Testis (tissue), 5 donors: ENCODE measurements at places on chromosomes 16 and 17. TPM values are rescaled to one million over a fixed set of nuclear protein-coding genes. Genes with fewer than 3 reads are reported as not detected.

The CHAD gene
- total RNA-seq: 0.79 TPM

The CDC6 gene
- total RNA-seq: 12.4 TPM

The PRSS27 gene
- total RNA-seq: 6.4 TPM

The SLC25A19 gene
- 34.3 TPM for total RNA-seq

The NXPH3 gene
- 5.6 TPM for total RNA-seq

- no peaks in the 10 kb centered on the region for H3K36me3 ChIP-seq
- DNase-seq: no peak
- H3K27ac ChIP-seq: no peak overlapping the region
- no peaks in the 10 kb centered on the region for H3K27me3 ChIP-seq
- H3K4me3 ChIP-seq: no peak overlapping the region
- peaks cover 8% of the 10 kb centered on the region for H3K4me1 ChIP-seq
Measured at GRCh38 chr17:63362115-63362514, 84.0 kb downstream of the CYB561 start.

GRCh38 chr17:4422864-4423263, 10.9 kb upstream of the SPNS3 start:
- H3K27me3 ChIP-seq: no peaks in the 10 kb centered on the region
- no peak overlapping the region for H3K27ac ChIP-seq
- H3K36me3 ChIP-seq: no peaks in the 10 kb centered on the region
- DNase-seq: no peak
- H3K4me3 ChIP-seq: no peak overlapping the region
- H3K4me1 ChIP-seq: no peaks in the 10 kb centered on the region

DNA sequence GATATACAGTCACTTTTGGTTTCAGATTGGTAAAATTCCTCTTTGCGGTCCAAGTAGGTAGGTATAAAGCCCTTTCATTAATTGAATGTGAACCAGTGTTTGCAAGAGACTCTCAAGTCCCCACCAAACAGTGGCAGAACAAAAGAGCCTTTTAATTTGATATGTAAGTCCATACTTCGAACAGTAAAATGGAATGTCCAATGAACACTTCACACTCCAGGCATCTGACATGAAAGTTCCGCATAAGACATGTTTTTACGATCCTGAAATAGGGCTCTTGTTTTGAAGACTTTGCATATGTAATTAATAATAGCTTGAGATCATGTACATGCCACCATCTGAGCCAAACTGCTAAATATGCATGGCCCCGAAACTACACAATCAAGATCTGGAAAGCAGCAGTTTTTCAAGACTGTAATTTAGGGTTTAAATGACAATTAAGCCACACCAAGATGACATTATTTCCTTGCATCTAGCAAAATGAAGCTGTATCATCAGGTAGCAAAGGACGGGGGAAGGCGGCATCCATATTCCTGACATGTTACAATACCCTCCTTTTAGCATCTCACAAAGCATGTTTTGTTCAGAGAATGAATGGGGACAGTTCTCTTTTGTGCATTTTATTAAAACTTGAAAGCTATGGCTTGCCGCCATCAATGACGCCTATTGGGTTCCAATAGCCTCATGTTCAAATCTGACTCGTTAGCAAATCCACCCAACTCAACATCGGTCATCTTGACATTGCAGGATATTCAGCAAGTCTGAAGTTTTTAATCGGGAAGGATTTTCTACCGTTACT, 39.4 kb downstream of the LITAF start:
- no peaks in the 10 kb centered on the region for H3K27me3 ChIP-seq
- no peaks in the 10 kb centered on the region for H3K36me3 ChIP-seq
- no peak overlapping the region for H3K27ac ChIP-seq
- no peak overlapping the region for H3K4me3 ChIP-seq

GRCh38 chr17:77006971-77007649, 133.7 kb upstream of the SEC14L1 start:
- H3K4me1 ChIP-seq: no peaks in the 10 kb centered on the region
- H3K36me3 ChIP-seq: no peaks in the 10 kb centered on the region
- H3K27me3 ChIP-seq: no peaks in the 10 kb centered on the region
- H3K4me3 ChIP-seq: no peak overlapping the region
- no peak overlapping the region for H3K27ac ChIP-seq
- no peak for DNase-seq

DNA sequence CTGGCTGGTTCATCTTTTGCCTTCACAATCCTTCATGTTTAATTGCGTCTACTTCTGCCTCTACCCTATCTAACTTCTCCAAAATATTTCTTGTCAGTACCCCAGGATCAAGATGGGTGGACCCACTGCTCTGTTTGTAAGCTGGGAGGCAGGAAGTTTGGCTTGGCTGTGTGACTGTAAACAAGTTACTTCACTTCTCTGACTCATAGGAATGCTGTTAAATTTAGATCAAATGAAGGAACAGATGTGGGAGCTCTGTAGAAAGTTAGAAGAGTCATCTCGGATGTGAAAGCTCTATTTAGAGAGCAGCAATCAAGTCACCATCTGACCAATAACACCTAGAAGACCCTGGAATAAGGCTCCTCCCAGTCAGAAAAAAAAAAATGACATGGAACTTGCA, 55.2 kb upstream of the MRTFB start:
- H3K27ac ChIP-seq: no peak overlapping the region
- H3K4me3 ChIP-seq: no peak overlapping the region
- H3K36me3 ChIP-seq: no peaks in the 10 kb centered on the region
- DNase-seq: no peak
- no peaks in the 10 kb centered on the region for H3K27me3 ChIP-seq

DNA sequence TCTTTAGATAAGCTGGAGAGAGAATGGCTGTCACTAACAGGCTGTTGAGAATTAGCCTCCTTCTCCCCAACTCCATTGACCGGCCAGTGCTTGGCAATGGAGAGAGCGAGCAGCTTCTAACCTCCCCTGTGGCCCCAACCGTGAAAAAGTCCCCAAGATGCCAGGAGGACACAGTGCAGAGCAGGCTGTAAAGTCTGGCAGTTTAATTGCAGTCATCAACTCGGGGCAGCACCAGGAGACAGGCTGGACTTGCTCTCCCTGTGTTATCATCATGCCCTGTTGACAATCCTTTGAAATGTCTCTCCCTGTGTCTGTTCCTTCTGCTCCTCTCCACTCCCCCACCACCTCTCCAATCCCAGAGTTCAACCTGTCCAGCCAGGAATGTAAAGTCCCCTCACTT, 705 bp upstream of the CDRT4 start:
- H3K4me3 ChIP-seq: no peak overlapping the region
- no peaks in the 10 kb centered on the region for H3K36me3 ChIP-seq
- no peaks in the 10 kb centered on the region for H3K27me3 ChIP-seq
- peaks cover 9% of the 10 kb centered on the region for H3K4me1 ChIP-seq
- DNase-seq: no peak

DNA sequence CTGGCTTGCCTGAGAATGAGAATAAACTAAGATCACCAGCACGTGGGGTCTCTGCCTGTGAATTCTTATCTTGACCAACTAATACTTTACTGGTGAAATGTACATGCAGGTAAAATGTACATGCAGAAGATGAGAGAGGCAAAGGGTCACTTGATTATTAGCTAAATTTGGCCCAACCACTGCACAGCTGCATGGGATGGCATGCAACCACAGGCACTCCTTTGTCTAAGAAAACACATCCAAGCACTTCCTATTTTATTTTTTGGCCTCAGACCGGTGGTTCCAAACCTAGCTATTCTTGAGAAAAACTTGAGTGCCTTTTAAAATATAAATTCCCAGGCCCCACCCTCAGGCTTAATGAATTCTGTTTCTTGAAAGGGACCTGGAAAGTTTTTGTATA, 77.9 kb downstream of the SYCE1L start:
- DNase-seq: no peak
- no peak overlapping the region for H3K4me3 ChIP-seq
- H3K27ac ChIP-seq: no peak overlapping the region
- no peaks in the 10 kb centered on the region for H3K27me3 ChIP-seq

DNA sequence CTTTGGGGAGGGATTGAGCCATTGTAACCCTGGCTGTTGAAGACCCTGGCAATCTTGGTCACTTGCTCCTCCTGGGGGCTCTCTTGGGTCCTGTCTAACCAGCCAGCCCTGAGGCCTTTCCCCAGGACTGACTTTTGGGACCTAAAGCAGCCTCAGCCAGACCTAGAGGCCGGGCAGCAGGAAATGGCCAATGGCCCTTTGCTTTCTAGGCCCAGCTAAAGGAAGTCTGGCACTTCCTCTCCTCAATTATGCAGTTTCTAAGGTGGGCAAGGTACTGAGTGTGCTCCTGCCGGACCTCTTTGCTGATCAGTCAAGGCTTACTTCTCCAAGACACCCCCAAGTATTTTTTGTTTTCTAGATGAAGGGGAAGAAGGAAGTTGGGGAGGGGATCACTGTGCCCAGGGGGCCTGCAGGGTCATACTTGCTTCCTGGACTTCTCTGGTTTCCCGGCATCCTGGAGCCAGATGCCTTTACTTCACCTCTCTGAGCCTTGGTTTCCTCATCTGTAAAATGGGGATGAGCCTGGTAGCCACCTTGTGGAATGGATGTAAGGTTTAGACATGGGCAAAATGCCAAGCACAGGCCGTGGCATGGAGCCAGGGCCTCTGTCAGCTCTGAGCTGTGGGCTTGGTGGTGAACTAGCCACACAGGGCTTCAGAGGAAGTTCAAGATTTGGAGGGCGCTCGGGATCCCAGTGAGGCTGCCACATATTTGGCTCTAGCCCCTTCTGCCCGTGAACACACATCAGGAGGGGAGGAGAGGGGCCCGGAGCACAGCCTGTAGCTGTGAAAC, 8.6 kb downstream of the CX3CL1 start:
- H3K4me1 ChIP-seq: peaks cover 36% of the 10 kb centered on the region
- no peaks in the 10 kb centered on the region for H3K27me3 ChIP-seq
- H3K27ac ChIP-seq: peak overlapping the region; percentile 74

- no peaks in the 10 kb centered on the region for H3K36me3 ChIP-seq
- H3K4me1 ChIP-seq: peaks cover 12% of the 10 kb centered on the region
- H3K27ac ChIP-seq: no peak overlapping the region
- no peak for DNase-seq
Measured at GRCh38 chr17:3695129-3695722, 729 bp downstream of the P2RX5 start.

GRCh38 chr17:35030780-35031179, 32.7 kb downstream of the RFFL start:
- no peak overlapping the region for H3K4me3 ChIP-seq
- H3K27ac ChIP-seq: no peak overlapping the region
- H3K36me3 ChIP-seq: no peaks in the 10 kb centered on the region
- no peaks in the 10 kb centered on the region for H3K27me3 ChIP-seq
- H3K4me1 ChIP-seq: peaks cover 2% of the 10 kb centered on the region

DNA sequence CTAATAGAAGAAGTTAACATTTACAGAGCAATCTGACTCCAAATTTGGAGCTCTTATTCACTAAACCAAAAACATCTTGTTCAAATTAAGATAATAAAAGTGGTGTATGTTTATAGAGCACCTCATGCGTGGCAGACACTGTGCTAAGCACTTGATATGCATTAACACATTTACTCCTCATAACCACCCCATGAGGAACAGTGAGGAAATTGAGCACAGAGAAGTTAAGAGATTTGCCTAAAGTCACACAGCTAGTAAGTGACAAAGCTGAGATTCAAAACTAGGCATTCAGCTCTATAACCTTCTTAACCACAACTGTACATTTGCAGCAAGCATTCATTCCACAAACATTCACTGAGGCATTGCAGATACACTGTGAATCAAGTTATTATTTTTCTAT, 94.0 kb downstream of the VAT1L start:
- H3K27me3 ChIP-seq: no peaks in the 10 kb centered on the region
- H3K36me3 ChIP-seq: no peaks in the 10 kb centered on the region
- H3K4me1 ChIP-seq: no peaks in the 10 kb centered on the region
- no peak overlapping the region for H3K4me3 ChIP-seq
- no peak overlapping the region for H3K27ac ChIP-seq
- DNase-seq: no peak
